ENCODE measurements at places on chromosomes 1 and 21.

- no peak for DNase-seq
These were observed 116.2 kb downstream of the KIF26B start for GRCh38 chr1:245270972-245271371.

DNA sequence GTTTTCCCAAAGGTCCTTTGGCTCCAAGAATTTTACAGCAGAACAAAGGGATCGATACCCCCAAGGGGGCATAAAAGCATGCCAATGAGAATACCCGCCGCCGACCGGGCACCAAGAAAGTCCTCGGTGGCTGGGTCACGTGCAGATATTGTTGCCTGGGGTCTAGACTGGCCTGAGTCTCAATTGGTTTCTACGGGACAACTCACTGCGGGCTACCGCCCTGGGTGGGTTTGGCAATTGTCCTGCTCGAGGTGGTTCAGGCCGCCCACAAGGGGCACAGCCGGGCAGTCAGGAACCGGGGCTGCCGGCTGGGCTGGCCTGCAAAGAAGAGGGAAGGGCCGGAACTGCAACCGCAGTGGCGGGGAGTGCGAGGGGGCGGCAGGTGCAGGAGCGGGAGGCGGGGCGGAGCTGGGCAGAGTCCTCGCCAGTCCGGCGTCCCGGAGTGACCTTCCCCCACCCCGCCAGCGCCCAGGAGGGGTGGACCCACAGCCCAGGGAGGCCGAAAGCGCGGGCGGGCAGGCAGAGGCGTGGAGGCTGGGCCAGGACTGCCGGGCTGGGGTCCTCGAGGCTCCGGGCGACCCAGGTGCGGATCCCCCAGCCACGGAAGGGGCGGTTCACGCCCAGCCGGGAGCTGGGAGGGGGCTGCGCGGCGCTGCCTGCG, 926 bp upstream of the ATP1B1 start:
- peak; percentile 90 for DNase-seq

DNA sequence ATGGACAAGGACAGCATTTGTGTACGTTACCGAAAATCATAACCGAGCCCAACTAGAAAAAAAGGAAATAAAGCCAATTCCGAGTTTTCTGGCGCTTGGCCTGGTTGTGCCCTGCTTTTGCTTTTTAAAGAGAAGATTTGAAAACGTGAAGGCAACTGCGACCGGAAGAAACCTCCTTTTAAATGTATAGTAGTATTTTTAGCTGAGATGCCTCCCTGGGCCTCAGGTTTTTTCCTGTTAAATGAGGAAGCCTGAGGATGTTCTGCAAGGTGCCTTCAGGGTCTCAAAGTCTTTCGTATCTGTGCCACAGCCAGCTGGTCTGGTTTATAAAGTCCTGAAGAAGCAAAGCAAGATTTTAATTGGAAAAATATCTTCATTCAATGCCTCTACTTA, 371 bp upstream of the ODF2L start:
- DNase-seq, result no peak

GRCh38 chr1:235781807-235782206, 84.9 kb downstream of the LYST start:
- no peak for DNase-seq

DNA sequence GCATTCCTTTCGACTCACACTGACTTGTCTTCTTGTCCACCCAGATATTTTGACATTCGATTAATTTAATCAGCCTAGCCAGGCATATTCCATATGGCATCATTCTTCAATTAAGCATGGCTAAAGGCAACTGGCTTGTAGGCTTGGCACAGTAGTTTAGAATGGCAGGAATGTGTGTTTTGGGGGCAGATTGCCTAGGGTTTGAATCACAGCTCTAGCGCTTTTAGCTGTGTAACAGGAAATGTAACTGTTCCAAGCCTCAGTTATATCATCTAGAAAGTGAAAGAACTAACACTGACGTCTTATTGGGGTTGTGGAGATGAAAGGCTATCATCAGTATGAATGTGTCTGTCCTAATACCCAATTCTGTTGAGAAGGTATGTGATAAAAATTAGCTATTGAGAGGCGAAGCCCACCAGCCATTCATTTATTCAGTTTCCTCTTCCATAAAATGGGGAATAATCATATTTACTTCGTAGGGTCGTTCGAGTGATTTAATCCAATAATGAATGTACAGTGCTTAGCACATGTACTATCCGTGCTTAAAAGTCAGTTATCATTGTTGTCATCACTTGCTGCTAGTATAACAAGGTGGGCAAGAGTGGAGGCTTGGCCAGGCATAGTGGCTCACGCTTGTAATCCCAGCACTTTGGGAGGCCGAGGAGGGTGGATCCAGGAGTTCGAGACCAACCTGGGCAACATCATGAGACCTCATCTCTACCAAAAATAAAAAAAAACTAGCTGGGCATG, 41.6 kb upstream of the GRHL3 start:
- DNase-seq, result no peak

DNA sequence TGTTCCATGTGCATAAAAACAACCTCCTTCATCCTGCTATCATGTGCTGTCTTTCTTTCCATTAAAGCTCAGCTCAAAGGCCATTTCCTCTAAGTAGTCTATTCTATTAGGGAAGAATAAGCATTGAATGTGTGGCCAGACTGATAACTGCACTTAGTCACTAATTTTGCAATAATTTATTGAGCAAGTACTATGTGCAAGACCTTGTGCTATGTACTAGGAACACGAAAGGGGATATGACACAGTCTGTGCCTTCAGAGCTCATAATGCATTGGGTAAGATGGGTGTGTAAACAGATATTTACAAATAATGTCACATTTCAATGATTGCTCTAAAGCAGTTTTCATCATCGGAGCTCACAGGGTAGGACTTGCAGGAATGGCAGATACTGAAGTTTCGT, 54.2 kb downstream of the NMNAT2 start:
- DNase-seq, result no peak

GRCh38 chr1:39901464-39901713, 328 bp downstream of the MYCL start:
- DNase-seq, result no peak

GRCh38 chr1:109750241-109750882, 9.5 kb upstream of the GSTM3 start:
- DNase-seq, result no peak

- DNase-seq, result peak; percentile 48
These were observed 746 bp upstream of the LAMC1 start for GRCh38 chr1:183022202-183023145.

- peak; percentile 45 for DNase-seq
These were observed 21.5 kb upstream of the SLC44A5 start for GRCh38 chr1:75632350-75632949.

- DNase-seq, result no peak
These were observed 35.2 kb downstream of the POFUT2 start for GRCh38 chr21:45252448-45252925.

DNA sequence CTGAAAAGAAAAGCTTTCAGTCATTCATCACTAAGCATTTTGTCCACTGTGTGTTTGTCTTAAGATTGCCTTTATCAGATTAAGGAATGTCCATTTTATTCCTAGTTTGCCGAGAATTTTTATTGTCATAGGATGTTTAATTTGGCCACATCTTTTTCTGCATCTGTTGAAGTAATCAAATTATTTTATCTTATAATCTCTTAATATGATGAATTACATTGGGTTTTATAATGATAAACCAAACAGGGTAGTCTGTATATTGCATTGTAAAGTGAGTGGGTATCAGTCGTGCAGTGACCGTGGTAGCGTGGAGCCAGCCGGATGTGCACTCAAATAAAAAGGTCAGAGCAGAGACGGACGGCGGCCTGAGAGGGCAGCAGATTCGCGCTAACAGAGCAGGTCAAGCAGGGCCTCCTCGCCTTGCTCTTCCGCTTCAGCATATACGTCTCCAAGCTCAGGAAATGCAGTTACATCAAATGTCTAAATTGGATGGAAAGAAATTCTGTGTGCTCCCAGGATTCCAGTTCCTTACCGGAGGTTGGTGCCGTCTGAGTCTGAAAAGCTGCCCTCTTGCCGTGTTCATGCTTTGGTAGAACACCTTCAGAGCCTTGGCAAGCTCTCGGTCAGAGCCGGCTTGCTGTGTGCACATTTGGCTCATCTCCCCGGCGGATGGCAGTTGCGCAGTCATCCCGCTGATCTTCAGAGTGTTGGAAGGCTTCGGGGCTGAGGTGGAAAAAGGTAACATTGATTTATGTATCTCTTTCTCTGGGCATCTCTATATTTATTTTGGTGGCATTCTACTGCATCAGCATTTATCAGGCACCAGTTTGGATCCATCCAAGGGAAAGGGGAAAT, 51.5 kb downstream of the SCCPDH start:
- DNase-seq, result no peak

GRCh38 chr1:198929111-198929604, 290.3 kb downstream of the PTPRC start:
- DNase-seq, result peak; percentile 36

Measured in NCI-H774 (cell line).